ENCODE measurements at places on chromosomes 16 and 17. TPM values are rescaled to one million over a fixed set of nuclear protein-coding genes. Genes with fewer than 3 reads are reported as not detected.

- no peak for DNase-seq
Measured at GRCh38 chr17:19014628-19015215, 10.2 kb upstream of the FAM83G start.

DNA sequence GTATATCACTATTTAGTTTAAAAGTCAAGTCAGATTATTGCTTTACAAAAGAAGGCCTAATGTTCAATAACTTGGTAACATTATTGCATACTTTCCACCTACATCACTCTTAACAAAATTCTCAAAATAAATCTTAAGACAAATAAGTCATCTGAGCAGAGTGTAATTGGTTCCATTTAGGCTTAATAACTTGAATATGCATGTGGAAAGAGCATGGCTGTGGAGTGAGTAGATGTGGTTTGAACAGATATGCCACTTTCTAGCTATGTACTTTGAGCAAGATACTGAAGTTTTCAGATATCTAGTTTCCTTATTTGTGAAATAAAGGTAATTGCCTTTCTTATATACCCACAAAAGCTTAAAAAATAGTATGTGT lies 6.7 kb upstream of the EVI2A start:
- DNase-seq = no peak

GRCh38 chr17:44307387-44308186 lies 814 bp upstream of the RUNDC3A start:
- peak; percentile 51 for DNase-seq

GRCh38 chr17:34118564-34118963 lies 136.5 kb upstream of the CCL2 start:
- no peak for DNase-seq

- DNase-seq = peak; percentile 33
Measured at GRCh38 chr17:57086069-57086930, 1.3 kb downstream of the AKAP1 start.

DNA sequence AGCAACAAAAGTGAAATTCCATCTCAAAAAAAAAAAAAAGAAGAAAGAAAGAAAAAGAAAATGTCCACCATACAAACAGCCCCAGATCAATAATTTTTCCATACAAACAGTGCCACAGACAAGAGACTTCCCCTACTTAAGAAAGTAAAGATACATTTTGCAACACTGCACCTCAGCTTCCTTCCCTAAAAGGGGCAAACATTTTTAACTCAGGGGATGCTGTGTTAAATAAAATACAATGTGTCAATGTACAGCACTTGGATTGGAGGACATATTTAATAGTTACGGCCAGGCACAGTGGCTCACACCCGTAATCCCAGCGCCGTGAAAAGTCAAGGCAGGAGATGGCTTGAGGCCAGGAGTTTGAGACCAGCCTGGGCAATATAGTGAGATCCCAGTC lies 22.3 kb downstream of the MYH11 start:
- DNase-seq = no peak

GRCh38 chr17:15281909-15282308 lies 16.8 kb upstream of the PMP22 start:
- no peak for DNase-seq

MAPT gene
- total RNA-seq = 4.0 TPM

PYCARD gene
- total RNA-seq = 9.4 TPM

C1QTNF8 gene
- total RNA-seq = not detected
